Ammon's horn (tissue), 1 donor: ENCODE measurements at places on chromosomes 2 and 18.

GRCh38 chr2:57906152-57906732, 140.4 kb upstream of the VRK2 start:
- DNase-seq = peak; percentile 85

GRCh38 chr18:23238152-23238531, 102.9 kb downstream of the CABLES1 start:
- no peak for DNase-seq

GRCh38 chr2:229104974-229105387, 166.1 kb downstream of the PID1 start:
- no peak for DNase-seq

DNA sequence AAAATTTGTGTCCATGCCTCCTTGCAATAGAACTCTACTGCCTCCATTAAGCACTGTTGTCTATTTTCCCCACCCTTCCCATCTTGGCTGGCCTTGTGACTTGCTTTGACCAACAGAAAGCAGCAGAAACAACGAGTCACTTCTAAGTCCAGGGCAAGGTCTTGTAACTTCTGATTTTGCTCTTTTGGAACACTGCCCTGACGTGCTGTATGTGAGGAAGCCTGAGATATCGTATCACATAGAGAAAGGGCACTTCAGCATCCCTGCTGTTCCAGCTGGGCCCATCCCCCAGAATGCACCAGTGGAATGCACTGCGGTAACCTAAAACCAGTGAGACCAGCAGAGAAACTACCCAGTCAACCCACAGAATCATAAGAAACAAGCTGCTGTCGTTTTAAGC, 28.1 kb downstream of the NCKAP1 start:
- DNase-seq = no peak

DNA sequence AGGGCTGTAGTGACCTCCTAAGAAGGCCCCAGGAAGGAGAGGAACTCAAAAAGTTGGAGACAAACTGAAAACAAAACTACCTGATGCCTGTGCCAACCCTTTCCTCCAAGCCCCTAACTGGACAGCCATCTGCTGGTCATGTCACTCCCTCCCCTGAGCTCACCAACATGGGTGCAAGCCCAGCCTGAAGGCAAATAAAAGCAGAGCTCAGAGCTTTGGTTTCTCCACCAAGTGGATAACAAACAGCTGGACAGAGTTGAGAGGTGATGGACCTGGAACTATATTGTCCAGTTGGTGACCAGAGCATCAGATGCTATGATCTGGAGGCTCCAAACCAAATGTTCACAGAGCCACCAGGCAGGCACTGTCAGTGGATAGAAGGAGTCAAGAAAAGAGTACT, 34.6 kb upstream of the MAL start:
- no peak for DNase-seq

DNA sequence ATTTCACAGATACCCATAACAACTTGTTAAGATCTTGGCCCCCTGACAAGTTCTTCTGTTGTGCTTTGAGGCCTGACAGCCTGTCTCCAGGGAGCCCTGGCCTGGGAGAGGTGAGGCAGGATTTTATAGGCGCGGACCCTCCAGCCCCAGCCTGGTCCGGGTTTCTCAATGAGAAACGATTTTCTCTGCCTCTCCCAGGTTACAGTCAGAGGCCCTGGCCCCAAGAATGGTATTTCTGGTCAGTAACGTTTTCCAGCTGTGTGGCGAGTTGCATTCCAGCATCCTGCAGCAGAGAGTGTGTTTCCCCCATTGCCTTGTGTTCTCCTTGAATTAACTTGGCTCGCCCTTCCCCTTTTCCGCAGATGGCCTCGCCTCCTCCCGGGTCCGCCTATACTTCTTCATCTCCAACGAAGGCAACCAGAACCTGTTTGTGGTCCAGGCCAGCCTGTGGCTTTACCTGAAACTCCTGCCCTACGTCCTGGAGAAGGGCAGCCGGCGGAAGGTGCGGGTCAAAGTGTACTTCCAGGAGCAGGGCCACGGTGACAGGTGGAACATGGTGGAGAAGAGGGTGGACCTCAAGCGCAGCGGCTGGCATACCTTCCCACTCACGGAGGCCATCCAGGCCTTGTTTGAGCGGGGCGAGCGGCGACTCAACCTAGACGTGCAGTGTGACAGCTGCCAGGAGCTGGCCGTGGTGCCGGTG, 3.0 kb downstream of the INHBB start:
- no peak for DNase-seq

DNA sequence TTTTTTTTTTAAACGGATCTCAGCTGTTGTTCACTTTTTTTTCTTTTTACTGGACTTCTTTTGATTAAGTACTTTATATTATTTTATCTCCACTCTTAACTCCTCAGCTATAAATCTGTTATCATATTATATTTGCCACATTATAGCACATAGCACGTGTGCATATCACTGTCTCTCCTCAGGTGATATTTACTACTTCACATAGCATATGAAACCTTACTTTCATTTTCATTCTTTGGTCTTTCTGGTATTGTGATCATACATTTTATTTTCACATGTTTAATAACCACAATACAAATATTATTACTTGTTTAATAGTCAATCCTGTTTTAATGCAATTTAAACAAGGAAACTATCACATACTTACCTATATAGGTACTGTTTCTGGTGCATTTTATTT, 993.1 kb upstream of the TMEFF2 start:
- DNase-seq = no peak

DNA sequence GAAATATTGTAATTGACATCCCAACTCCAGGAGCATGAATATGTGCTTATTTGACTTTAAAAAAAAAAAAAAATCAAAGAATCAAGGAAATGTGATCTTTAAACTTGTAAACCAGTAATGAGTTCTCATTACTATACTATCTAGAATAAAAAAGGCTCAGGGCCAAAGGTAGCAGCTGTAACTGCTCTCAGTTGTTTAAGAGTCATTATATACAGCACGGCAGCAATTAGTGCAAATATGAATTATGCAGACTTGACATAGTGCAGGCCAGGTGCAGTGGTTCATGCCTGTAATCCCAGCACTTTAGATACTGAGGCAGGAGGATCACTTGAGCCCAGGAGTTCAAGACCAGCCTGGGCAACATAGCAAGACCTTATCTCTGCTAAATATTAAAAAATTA, 125.7 kb upstream of the TTC39C start:
- no peak for DNase-seq

DNA sequence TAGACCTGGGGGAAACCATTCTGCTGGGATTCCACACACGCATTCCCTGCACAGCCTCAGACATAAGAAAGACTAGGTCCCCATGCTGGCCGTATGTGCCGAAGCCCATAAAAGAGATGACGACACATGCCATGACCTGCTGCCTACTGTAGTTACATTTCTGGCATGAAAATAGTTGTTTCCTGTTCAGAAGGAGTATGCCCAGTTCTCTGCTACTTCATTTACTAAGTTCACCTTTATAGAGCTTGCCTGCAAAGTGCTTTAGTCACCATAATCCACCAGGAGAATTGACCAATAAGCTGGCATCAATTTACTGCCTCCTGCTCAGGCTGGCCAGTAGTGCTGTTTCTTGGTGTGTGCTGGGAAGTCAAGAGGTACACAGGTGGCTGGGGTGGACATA, 150.2 kb upstream of the ALPP start:
- DNase-seq = no peak

GRCh38 chr2:72562451-72563153, 263.2 kb downstream of the EXOC6B start:
- no peak for DNase-seq

GRCh38 chr2:118618279-118618678, 229.2 kb downstream of the EN1 start:
- DNase-seq = no peak

GRCh38 chr2:48253301-48253700, 276.7 kb upstream of the STON1 start:
- no peak for DNase-seq

DNA sequence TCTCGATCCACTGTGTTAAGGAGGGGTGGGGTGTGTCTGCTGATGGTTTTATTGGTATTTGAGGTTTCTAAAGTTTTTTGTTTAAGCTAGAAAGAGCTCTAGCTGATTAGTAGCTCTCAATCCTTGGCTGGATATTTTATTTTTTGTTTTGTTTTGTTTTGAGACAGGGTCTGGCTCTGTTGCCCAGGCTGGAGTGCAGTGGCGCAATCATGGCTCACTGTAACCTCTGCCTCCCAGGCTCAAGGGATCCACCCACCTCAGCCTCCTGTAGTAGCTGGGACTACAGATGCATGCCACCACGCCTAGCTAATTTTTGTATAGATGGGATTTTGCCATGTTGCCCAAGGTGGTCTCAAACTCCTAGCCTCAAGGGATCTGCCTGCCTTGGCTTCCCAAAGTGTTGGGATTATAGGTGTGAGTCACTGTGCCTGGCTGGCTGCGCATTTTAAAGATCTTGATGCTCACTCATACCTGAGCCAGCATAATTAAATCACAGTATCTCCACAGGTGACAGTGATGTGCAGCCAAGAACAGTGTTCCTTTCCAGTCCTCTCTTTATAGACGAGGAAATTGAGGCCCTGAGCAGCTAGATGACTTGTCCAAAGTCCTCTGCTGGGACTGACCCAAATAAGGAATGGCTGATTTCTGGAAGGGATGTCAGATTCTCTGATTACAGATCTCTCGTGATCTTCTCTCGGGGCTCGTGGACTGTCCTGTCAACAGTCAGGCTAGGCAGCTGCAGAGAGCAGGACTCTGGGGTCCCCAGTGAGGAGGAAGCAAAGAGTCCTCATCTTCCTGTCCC, 44.5 kb downstream of the SPTBN1 start:
- no peak for DNase-seq

DNA sequence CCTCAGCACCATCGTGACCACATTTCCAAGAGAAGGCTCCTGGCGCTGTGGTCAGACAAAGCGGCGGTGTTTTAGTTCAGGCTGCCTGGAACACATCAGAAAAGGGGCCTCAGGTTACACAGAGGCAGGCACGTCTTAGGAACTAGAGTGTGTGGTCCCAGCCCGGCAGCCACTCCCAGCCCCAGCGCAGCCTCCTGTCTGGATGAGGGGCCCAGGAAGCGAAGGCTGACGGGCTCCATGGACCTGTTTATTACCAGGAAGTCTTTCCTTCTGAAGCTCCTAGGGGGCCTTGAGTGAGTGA, 10.0 kb upstream of the GPR55 start:
- DNase-seq = no peak

- DNase-seq = no peak
Measured at GRCh38 chr2:173708806-173709205, 256.4 kb downstream of the SP3 start.

- DNase-seq = peak; percentile 76
Measured at GRCh38 chr18:33577685-33578517, at the start of gene ASXL3. ASXL3 (plus strand) TSS chr18:33578219; CDS start chr18:33578632, 413 bp downstream.
